Cerebellar nuclear complex (tissue), 1 donor: ENCODE measurements at places on chromosomes 11 and 22.

DNA sequence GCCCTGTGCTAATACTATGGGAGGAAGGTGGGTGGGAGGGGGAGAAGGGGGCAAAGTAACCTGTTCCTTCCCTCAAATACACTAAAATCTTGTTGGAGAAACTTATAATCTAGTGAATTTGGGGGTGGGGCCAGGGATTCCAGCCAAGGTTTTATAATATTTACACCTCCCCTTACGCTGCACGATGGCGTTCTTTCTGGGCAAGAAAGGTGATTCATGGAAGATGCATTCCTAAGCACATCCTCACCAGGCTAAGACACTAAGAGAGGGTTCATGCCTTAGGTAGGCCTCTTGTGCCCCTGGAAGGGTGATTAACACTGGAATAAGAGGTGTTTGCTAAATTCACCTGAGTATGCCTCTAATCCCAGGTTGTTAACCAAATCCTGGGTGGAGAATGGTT lies 82.6 kb downstream of the BARX2 start:
- no peak for DNase-seq

DNA sequence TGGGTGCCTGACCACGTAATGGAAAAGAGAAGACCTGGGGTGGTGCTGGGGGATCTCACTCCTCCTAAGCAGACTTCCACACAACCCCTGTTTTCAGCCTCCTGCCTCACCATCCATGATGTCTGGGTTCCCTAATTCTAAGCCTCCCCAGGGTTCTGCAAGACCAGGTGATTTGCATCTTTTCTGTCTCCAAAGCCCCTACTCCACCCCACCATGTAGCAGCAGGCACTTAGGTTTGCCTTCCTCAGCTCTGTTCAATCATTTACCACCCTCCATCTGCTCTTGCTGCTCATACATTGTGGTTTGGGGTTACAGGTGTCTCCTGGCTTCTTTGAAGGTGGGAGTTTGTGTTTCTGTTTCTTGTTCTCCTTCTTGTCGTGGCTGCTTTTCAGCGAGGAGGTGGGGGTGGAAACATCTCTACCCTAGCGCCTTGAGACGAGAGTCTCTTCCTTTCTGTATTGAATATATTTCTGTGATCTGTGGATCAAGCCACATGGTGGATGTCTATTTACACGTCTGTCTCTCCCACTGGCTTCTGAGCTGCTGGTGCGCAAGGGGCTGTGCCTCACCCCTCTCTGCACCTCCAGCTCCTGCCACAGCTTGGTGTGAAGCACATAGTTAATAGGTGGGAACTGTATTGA lies 6.6 kb upstream of the SSTR3 start:
- DNase-seq: no peak

- no peak for DNase-seq
Observed at GRCh38 chr11:128156486-128156885, 430.9 kb downstream of the ETS1 start.

- DNase-seq: no peak
Observed at GRCh38 chr11:7692426-7692825, 13.9 kb downstream of the OVCH2 start.

GRCh38 chr11:133235381-133235780 lies 296.9 kb downstream of the OPCML start:
- DNase-seq: no peak

GRCh38 chr11:20075627-20076026 lies 84.6 kb downstream of the DBX1 start:
- DNase-seq: no peak

- no peak for DNase-seq
Observed at GRCh38 chr11:73249853-73250783, 22.0 kb upstream of the P2RY6 start.

GRCh38 chr11:99098751-99099150 lies 78.0 kb downstream of the CNTN5 start:
- no peak for DNase-seq

- DNase-seq: no peak
Observed at GRCh38 chr11:78158987-78159652, 19.7 kb upstream of the ALG8 start.

GRCh38 chr22:22800716-22801115 lies 86.9 kb upstream of the IGLL5 start:
- DNase-seq: no peak

DNA sequence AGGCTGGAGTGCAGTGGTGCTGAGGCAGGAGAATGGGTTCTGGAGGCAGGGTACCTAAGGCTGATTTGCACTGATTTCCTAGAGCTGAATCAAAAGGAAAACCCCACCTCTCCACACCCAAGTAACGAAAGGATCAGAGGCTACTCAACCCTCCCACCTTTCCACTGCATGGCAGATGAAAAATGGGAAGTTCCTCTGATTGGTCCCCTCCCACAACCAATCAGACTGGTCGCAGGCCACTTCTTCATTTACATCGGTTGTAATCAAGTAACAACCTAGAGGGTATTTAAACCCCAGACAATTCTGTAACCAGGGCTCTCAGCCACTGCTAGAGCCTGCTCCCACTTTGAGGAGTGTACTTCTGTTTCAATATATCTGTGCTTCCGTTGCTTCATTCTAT lies 18.6 kb upstream of the PARVB start:
- DNase-seq: no peak

GRCh38 chr11:27423125-27423524 lies 49.5 kb downstream of the LGR4 start:
- DNase-seq: no peak

GRCh38 chr11:297586-298405 lies 1.5 kb downstream of the IFITM5 start:
- DNase-seq: no peak

DNA sequence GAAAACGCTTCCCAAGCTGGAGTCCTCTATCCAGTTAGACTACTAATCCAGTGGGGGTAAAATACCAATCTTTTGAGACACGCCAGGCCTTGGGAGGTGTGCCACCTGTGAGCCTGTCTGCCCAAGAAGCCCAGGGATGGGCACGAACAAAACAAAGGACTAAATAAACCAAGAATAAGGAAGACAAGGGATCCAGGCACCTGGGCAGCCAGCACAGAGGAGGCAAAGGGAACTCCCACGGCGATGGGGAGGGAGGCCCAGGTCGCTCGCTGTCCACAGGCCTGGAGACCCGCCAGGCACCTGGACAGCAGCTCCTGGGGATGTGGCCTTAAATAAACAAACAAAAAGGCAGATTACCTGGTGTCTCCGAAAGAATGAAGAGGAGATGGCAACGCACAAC lies 31.4 kb downstream of the LRFN4 start:
- DNase-seq: no peak

GRCh38 chr11:746289-747157 lies 741 bp upstream of the TALDO1 start:
- DNase-seq: no peak

- DNase-seq: no peak
Observed at GRCh38 chr11:70734379-70734778, 336.1 kb downstream of the CTTN start.

DNA sequence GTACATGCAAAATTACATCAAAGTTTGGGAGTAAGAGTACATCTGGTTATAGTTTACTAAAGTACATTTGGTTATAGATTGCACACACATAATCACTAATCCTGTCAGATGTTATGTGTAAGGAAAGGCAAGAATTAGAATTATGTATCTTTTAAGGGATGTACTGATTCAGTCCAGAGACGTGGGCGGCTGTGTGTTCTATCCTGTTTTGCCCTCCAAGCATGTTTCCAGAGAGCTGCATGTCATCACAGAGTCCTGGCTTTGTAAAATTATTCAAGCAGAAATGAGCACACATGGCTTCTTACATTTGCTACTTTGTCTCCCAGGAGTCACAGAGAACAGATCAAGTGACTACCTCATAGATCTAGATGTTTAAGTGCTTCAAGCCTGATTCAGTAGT lies 33.2 kb upstream of the CEP126 start:
- DNase-seq: no peak

DNA sequence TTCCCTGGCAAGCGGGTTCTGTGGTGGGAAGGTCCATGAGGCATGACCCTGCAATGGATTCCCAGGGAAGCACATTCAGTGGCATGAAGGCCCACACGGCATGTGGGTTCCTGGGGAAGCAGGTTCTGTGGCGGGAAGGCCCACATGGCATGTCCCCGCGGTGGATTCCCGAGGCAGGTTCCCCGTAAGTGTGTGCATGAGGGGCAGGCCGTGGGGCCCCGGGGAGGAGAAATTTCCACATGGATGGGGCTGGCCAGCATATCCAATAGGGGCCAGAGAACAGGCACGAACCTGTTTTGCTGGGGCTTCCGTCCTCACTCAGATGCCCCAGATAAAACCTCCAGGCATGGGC lies 83.7 kb downstream of the PHF21B start:
- DNase-seq: no peak

DNA sequence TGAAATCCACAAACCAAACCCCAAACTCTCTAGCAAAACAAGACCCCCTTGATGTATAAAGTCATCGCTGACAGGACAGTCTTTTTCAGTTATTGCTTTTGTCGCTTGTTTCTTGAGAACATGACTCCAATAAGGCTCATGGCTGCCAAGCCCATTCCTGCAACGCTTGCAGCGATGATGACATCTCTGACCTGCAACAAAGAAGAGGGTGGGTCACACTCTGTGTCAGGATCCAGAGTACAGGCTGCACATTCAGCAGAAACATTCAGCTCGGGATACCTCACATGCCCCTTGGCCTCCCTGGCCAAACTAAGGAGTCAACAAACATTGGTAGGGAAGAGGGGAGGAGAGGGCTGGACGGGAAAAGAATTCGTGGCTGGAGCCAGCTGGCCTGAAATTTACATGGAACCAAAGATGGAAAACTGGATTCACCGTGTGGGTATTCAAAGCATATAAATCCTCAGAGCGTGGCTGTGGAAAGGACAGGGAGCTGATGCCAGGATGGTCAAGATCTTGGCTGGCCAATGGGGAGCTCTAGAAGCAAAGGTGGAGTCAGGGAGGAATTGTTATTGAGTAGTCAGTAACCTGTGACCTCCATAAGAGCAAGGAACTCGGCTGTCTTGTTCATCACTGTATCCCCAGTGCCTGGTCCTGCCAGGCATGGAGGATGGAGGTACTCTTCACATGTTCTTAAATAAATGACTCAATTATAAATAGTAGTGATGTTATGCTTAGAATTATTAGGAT lies 11.8 kb upstream of the PLAAT2 start:
- no peak for DNase-seq

DNA sequence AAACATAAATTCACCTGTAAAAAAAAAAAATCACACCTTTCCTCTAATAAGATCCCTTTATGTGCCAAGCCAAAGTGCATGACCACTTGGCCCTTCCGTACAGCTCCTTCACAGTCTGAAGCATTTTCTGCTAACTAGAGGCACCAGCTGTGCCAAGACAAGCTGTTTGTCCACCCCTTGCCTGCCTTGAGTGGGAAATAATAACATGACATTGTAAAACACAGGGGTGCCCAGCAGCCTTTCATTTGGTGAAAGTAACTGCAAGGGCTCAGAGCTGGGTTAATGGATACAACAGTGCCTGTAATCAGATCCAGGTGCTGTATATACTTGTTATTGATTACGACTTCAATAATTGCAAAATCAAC lies 59.2 kb downstream of the DDIAS start:
- DNase-seq: no peak

DNA sequence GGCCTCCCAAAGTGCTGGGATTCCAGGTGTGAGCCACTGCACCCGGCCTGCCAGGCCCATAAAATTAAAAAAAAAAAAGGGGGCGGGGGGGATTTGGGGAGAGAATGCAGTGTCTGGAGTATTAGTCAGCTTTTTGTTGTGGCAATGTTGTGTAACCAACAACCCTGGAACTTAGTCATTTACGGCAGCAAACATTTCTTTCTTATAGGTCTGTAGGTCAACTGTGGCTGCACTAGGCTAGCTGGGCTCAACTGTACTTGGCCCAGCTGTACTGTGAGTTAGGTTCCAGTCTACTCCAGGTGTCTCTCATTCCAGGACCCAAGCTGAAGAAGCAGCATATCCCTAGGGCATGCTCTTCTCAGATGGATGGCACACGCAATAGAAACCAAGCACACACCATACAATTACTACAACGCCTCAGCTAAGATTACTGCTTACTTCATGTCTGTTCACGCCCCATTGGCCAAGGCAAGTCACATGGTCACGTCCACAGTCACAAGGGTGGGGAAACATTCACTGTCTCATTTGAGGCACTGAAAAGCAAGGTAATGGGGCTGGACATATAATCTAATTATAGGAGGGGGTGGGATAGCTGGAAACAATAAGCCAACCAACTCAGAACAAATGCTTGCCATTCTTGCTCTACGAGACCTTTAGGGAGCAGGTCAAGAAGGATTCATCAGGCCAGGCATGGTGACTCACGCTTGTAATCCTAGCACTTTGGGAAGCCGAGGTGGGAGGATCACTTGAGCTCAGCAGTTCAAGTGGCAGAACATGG lies 10.4 kb upstream of the SPINDOC start:
- DNase-seq: no peak

GRCh38 chr11:134253188-134253993 lies at the start of the genes ACAD8 and THYN1:
Gene ACAD8 (plus strand): TSS chr11:134253568. CDS start chr11:134253601, 33 bp downstream.
Gene THYN1 (minus strand): TSS chr11:134253352. CDS start chr11:134252882, 470 bp downstream.
- peak; percentile 86 for DNase-seq

- no peak for DNase-seq
Observed at GRCh38 chr11:130145975-130146776, 13.4 kb upstream of the ST14 start.

DNA sequence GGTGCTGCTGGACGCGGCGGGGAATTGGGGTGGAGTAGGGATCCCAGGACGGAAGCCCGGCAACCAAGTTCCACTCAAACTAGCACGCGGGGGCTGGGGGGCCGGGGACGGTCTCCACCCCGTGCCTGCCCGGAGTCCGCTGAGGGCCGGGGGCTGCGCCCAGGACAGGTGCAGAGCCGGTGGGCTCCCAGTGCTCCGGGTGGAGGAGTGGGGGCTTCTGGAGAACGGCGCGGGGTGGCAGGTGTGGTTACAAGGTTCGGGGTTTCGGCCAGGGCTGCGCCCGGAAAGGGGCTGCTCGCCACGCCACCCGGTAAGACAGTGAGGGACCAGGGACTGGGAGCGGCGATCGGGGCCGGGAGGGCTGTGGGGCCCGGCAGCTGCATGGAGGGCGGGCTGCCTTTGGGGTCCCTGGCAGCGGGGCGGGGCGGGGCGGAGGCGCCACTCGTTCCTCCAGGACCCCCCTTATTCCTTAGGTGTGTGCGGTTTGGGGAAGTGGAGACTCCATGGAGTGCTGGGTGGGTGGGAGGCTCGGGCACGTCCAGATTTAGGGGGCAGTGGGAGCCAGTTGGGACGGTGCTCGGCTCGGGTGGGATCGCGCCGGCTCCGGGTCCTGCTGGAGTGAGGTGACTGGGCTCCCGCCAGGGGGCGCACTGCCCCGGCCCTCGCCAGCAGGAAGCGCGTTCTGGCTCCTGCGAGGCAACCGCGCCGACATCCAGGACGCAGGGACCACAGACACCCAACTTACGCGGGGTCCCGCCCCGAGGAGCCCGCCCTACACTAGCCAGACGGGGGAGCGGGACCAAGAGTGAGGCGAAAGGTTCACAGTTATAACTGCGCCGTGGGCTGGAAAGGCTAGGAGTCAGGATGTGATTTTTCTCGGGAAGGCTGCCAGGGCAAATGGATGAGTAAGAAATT lies 868 bp downstream of the TSPAN18 start:
- DNase-seq: no peak

DNA sequence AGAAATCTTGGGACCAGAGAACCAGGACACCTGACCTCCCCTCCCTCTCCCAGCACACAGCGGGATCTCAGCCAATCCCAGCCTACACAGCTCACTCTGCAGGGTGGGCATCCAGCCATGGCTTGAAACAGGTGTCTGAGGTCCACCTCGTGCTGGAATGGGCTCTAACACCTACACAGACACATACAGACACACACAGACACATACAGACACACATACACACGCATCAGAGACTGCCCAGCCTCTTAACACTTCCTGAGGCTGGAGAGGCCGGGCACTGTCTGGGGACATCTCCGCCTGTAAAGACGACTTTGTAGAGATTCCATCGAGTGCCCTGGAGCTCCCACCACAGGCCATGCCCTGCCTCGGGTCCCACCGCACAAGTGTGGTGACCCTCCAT lies 36.7 kb downstream of the CAPN1 start:
- no peak for DNase-seq
